ENCODE measurements at places on chromosomes 6 and 20.

DNA sequence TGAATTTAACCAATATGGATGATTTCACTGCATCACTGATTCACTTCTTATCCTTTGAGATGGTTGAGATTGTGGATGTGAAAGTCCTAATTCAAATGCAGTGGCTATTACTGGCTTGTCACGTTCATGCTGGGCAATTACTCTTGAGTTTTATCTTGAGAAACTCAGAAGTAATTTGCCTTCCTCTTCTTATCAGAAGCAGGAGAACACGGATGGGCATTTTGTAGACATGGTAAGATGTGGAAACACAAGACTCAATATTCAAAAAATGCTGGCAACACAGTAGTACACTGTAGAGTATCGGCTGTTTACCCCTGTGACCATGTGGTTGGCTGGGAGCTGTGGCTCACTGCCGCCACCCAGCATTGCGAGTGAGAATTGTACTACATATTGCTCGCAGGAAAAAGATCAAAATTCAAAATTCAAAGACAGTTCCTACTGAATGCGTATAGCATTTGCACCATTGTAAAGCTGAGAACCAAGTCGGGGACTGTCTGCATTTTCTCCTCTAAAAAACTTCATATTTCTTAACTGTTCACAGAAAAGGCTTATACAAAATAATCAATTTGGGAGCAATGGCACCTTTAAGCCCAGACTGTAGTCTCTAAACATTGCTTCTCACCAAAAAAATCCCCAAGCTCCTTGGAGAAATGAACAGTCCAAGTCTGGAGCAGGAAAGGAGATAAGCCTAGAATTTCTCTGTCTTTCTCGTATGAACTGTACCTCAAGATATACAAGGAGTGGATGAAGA is 61.9 kb upstream of the ELOVL5 start:
- peak; percentile 58 for DNase-seq

DNA sequence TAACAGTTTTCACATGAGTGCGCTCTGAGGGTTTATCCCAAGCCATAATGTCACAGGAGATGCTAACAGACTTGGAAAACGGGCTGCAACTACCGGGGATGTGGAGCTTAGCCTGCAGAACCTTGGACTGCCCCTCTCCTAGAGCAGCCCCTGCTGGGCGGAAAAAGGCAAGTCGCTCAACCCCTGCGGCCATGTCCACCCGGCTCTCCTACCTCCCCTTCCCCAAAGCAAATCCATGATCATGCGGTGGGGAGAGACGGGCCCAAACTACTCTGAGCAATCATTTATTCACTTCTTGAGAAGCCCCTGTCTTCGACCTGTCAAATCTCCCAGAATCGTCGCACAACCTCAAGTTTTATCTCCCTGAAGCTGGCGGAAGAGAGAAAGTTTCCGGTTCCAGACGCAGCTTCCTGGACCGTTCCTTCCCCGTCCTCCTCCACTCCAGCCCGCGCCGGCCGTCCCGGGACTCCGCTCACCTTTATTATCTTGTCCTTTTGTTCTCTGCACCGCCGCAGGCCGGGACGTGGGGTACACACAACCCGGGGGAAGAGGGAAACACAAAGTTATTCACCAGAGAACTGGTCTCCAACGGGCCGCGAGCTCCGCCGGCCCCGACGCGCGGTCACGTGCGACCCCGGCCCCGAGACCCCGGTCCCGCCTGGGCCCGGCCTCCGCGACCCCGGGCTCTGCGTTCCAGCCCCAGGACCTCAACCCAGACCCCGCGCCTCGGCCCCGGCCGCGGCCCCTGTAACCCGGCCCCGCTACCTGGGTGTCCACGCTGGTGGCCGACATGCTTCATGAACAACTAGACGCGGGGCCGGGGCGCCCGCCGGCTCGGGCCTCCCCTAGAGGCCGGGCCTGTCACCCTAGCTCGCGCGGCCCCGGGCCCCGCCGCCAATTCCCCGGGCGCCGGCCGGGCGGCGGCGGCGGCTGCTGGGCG is 560 bp downstream of the YTHDF1 start:
- no peak for DNase-seq

DNA sequence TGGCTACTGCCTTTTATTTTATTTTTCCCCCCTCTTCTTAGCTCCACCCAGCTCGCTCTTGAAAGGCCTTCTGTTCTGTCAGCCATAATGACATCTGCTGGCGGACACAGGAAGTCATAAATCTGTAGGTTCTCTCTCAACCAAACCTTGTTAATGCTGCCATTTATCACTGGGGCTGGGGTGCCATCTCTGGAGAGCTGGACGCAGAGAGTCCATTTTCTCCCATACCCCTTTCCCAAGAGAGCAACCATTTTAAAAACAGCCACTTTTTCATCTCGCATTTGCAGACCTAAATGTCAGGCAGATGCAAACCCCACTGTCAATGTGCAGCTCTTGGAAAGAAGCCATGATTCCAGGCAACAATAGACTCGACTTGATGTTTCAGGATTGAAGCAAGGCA is 13.0 kb upstream of the TSHZ2 start:
- DNase-seq: peak; percentile 17

- no peak for DNase-seq
These were observed 71.6 kb upstream of the CD93 start for GRCh38 chr20:23157734-23158133.

- no peak for DNase-seq
These were observed 121.9 kb upstream of the SULF2 start for GRCh38 chr20:47907031-47907675.

DNA sequence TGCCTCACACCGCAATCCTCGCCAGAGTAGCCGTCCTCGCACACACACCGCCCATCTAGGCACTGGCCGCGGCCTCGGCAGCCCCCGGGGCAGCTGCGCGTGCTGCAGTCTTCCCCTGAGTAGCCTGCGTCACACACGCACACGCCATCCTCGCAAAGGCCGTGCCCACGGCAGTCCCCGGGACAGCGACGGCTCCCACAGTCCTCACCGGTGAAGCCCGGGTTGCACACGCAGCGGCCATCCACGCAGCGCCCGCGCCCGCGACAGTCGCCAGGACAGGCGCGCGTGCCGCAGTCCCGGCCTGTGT is 13.1 kb downstream of the TNXB start:
- no peak for DNase-seq

- DNase-seq: peak; percentile 24
These were observed 22.5 kb downstream of the SULF2 start for GRCh38 chr20:47762699-47763268.

- peak; percentile 50 for DNase-seq
These were observed 65.7 kb upstream of the TOP1 start for GRCh38 chr20:40962733-40963504.

- DNase-seq: no peak
These were observed 13.3 kb upstream of the SPDEF start for GRCh38 chr6:34569361-34569973.
